ENCODE measurements at places on chromosomes 13 and 19.

- no peak for DNase-seq
Measured at GRCh38 chr13:30792285-30793000, 57.1 kb downstream of the ALOX5AP start.

GRCh38 chr19:44447916-44448674 is at the start of gene ZNF229:
Gene ZNF229 (minus strand): TSS chr19:44448472. CDS start chr19:44442847, 5,625 bp downstream.
- DNase-seq: peak; percentile 94

- DNase-seq: no peak
Measured at GRCh38 chr13:106432636-106433035, 102.8 kb downstream of the EFNB2 start.

DNA sequence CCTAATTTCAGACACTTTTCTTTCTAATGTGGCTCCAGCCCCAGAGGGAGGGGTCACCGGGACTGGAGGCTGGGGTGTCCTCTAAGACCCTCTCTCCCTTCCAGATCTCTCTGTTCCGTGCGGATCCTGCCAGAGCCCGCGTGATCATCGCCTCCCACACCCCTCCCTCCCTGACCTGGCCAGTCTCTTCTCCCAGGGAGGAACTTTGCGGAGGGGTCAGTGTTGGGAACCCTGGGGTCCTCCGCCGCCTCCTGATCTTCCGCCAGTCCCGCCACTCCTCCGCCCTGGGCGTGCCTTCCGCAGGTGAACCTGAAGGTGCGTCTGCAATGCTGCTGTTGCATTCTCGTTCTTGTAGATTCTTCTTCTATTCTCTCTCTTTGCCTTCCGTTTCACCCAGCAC is 9.1 kb downstream of the SOX21 start:
- DNase-seq: no peak

DNA sequence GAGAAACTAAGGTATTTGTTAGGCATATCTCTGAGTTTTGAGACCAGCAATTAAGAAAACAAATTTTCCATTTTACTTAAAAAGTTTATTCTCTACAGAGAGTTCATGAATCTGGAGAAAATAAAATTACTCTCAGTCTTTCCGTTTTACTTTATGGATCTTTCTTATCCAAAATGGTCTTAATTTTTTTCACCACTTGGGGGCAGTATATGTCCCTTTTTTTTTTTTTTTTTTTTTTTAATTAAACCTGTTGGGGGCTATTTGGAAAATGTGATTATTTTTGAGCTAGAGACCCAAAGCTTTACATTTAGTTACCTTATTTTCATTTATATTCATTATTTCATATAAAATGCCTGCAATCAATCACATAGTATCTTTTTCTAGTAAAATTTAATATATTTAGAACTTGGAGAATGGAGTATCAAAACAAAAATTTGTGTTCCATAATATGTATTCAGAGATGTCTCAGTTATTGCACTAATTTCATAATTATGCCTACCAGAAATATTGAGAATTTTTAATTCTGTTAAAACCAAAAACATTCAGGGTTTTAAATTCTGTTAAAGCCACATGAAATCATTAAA is 27.1 kb downstream of the PIBF1 start:
- peak; percentile 11 for DNase-seq

DNA sequence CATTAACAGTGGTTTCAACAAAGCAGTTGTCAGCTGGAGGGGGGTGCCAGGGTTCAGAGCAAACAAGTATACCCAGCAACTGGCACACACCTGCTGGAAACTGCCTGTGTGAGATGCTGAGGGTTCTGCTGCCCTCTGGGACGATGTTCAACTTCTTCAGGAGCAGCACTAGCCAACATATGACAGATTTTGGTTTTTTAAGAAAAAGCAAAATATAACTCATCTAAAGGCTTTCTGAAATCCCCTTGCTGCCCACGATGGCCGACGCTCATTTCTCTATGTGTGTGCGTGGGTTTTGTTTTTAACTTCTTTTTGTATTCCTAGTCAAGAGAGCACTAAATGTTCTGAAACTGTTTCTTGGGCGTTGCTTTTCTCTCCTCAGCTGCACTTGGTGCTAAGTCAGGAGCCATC is 79.9 kb downstream of the MRPL57 start:
- DNase-seq: no peak

DNA sequence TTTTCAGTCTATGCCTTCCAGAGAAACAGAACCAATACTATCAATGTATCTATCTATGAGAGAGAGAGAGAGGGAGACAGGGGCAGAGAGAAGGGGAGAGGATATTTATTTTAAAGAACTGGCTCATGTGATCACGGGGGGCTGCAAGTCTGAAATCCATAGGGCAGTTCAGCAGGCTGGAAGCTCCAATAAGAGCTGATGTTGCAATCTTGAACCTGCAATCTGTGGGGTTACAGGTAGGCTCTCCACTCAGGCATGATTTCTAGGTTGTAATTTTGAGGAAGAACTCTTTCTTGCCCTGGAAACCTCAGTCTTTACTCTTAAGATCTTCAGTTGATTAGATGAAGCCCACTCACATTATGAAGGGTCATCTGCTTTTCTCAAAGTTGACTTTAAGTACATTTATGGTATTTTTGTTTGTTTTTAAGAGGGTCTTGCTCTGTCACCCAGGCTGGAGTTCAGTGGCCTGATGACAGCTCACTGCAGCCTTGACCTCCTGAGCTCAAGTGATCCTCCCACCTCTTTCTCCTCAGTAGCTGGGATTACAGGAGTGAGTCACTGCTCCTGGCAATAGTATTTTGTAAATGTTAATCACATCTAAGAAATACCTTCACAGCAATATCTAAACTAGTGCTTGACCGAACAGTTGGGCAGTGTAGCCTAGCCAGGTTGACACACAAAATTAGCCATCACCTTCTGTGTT is 376.4 kb downstream of the FGF9 start:
- no peak for DNase-seq

GRCh38 chr19:42619271-42619670 is 24.5 kb upstream of the CEACAM8 start:
- no peak for DNase-seq

- DNase-seq: no peak
Measured at GRCh38 chr13:42119875-42120274, 71.4 kb downstream of the DGKH start.

DNA sequence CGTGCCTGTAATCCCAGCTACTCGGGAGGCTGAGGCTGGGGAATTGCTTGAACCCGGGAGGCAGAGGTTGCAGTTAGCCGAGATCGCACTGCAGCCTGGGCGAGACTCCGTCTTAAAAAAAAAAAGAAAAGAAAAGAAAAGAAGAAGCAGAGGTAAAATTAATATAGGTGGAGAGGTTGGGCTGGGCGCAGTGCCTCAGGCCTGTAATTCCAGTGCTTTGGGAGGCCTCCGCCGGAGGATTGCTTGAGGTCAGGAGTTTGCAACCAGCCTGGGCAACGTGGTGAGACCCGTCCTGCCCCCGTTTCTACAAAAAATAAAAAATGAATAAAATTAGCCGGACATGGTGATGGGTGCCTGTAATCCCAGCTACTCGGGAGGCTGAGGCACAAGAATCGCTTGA is 912 bp upstream of the TUBA3C start:
- no peak for DNase-seq

- DNase-seq: no peak
Measured at GRCh38 chr19:17311455-17312188, 2.3 kb downstream of the DDA1 start.

DNA sequence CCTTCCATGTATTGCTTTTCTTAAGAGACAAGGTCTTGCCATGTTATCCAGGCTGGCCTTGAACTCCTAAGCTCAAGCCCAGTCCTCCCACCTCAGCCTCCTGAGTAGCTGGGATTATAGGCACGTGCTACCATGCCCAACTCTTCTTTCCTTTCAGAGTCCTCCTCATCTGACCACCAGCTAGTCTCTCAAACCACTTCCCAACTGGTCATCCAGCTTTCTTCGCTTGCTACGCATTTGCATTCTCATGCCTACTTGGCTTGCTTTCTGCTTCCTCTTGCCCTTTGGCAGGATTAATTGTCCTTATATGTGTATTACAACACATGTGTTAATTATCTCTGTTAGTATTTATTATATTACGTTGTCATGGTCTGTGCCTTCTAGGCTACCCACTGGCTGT is 6.3 kb downstream of the GPR18 start:
- no peak for DNase-seq

DNA sequence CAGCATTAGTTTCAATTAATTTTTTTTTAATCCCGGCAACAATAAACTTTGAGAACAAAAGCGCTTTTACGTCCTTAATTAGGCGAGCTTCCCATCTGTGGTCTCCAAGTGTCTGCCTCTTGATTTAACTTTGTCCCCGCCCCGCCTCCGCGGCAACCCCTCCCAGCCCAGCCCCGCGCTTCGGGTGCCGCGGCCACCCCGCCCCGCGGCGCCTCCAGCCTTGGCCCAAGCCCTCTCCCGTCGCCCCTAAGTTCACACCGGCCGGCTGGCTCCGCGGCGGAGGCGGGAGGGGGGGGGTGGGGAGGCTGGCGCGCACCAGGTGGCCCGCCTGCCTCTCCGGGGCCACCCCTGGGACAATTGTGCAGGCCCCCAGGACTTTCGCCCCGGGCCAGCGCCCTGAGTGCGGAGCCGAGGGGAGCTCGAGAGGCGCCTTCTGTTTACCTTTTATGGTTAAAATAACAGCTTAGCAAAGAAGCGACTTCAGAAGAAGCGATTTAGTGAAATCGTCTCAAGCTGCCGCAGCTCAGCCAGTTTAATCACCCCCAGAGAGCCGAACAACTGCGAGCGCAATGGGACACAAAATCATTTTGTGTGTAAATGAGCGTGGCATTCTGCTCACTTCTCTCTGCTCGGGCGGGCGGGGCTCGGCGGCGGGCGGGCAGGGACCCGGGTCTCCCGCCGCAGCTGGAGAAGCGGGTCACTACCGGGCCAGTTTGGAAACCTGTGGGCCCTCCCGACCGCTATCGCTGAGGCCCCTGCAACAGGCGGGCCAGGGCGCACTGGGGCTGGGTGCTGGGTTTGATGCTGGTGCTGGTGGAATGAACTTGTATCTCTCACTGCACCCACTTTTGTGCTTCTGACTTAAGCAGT is 1.4 kb downstream of the KCTD15 start:
- DNase-seq: peak; percentile 64

- DNase-seq: no peak
Measured at GRCh38 chr19:50870417-50871089, 2.7 kb upstream of the KLK2 start.

GRCh38 chr13:20197361-20197834 is 4.7 kb upstream of the GJB2 start:
- DNase-seq: peak; percentile 85

- DNase-seq: no peak
Measured at GRCh38 chr19:35753634-35754369, 3.0 kb downstream of the HSPB6 start.

DNA sequence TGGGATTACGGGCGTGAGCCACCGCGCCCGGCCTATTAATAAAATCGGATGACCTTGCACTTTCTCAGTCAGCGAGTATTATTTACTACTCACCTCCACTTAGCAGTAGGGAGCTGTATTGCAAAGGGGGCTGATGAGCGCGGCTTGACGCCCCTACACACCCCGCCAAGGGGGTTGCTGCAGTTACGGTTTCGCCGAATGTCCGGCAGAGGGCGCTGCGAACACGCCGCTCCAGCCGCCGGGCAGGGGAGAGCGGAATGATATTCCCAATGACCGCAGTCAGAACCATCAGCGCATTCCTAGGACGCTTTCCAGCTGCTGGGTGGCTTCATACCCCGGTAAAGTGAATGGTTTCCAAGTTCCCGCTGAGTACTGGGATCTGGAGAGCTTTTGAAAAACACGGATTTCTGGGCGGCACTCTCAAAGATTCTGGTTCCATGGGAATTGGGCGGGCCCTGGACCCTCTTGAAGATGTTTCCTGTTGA is 30.0 kb upstream of the TPT1 start:
- peak; percentile 35 for DNase-seq

GRCh38 chr13:108227651-108228272 is 9.6 kb downstream of the ABHD13 start:
- DNase-seq: peak; percentile 55

GRCh38 chr19:13329766-13330165 is 176.5 kb downstream of the CACNA1A start:
- no peak for DNase-seq

DNA sequence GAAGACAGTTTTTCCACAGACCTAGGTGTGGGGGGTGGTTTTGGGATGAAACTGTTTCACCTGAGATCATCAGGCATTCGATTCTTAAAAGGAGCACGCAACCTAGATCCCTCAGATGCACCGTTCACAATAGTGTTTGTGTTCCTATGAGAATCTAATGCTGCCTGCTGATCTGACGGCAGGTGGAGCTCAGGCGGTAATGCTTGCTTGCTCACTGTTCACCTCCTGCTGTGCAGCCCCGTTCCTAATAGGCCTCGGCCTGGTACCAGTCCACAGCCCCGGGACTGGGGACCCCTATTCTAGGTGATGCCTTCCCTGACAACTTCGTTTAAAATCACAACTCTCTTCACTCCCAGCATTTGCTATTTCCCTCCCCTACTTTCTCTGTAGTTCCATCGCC is 149.6 kb downstream of the IER2 start:
- no peak for DNase-seq

DNA sequence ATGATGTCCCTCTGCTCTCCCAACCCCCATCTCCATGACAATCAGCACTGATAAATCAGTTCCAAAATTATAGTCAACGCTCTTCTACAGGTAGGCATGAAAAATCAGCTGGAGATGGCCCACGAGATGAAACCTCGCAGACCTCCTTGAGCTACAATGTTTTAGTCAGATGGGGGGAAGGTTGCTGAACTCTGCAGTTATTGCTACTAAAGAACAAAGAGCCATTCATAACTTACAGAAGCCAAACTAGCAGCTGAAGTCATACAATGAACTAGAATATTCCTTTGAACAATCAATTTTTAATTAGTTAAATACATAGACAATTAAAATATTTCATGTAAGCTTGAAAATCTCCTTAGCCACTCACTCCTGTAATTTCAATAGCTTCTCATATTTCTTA is 179.2 kb downstream of the NHLRC3 start:
- DNase-seq: no peak

GRCh38 chr19:3065675-3066357 is 3.5 kb upstream of the TLE5 start:
- DNase-seq: no peak

GRCh38 chr19:31372246-31372781 is 23.1 kb upstream of the TSHZ3 start:
- DNase-seq: no peak

GRCh38 chr19:33386361-33386858 is 12.9 kb downstream of the CEBPG start:
- DNase-seq: no peak

DNA sequence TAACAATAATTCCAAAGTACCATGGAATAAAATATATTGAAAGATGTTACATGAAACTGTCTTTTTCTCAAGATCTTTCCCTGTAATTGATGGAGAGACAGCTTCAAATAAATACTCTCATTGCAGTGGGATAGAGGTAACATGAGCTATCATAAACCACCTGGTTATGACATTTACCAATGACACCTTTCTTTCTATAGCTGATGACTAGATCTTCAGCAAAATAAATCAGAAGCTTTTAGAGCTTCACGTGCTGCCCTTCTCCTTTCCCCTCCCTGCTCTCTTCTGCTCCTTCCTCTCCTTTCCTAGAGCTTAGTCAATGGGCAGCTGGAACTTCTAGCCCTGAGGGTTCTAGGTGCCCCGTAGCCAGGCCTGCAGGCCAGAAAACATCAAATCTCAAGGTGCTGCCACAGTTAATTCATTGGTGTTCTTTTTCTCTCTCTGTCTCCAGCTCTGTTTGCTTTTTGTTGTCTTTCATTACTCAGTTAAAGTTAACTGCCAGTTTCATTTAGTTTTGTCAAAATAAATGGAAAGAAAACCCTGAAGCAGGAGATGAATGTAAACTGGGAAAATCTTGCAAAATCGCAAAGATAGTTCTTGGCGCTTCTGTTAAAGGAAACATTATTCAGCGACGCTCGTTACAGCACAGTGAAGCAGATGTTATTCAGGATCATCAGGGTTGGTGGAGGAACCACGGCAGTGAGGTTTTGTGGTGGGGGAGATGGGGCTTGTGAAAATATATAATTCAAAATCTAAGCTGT is 8.3 kb upstream of the METTL21C start:
- no peak for DNase-seq

Data from NCI-H748 treated with DMSO at 0.1 percent for 48 hours (cell line).